ENCODE measurements at places on chromosomes 6 and 20. TPM values are rescaled to one million over a fixed set of nuclear protein-coding genes. Genes with fewer than 3 reads are reported as not detected.
A peak's percentile ranks its signal among the peaks of the same experiment; 100 is the strongest.

DNA sequence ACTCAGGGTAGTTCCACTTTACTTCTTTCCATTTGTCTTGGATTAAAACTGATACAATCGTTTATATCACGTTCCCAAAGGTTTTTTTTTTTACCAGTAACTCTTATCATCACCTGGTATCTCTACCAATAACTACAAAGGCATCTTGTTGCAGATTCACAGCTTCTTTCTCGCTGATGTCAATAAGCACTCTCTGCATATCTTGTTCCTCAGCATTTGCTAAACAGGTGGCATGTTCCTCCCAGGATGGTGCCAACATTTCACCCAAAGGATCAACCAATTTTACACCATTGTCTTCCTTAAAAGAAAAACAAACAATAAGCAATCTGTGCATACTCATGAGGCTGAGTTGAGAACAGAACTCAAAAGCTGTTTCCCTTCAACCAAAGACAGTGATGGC, 4.6 kb downstream of the PGM3 start:
- DNase-seq = no peak

DNA sequence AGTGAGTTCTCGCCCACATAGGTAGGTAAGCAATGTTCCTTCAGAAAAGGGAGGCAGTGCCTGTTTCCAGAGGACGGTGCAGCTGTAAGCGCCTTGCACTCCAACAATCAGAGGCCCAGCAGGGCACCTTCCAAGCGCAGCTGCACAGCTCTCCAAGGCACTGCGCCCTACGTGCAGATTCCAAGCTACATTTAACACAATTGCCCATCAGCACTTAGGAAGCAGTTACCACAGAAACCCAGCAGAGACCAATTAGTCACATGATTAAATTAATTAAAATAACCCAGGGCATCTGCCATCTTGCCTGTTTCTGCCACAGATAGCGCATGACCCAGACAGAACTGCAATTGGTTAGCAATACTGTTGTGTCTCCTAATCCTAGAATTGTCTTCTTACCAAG, 65.5 kb downstream of the SOBP start:
- DNase-seq = no peak

- no peak for DNase-seq
Observed at GRCh38 chr20:42134265-42135098, 516.3 kb upstream of the CHD6 start.

DNA sequence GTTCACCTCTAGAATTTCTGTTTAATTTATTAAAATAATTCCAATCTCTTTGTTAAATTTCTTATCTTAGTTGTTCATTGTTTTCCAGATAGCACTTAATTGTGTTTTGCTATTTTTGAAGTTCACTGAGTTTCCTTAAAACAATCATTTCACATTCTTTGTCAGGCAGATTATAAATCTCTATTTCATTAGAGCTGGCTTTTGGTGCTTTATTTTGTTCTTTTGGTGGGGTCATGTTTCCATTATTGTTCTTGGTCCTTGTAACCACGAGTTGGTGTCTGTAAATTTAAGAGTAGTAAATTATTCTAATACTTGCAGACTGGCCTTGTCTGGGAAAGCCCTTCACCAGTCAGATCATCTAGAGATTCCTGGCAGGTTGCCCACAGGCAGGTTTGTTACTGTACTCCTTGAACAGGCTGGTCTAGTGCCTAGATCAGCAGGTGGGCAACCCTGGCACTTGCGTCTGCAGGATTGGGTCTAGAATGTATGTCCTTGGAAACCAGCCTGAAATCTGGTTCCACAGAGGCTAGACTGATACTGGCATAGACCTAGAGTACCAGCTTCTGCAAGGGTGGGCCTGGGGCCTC, 110.4 kb downstream of the ADGB start:
- DNase-seq = no peak

C6orf15 gene
- not detected for total RNA-seq

- no peak for DNase-seq
Observed at GRCh38 chr20:60063048-60063451, 104.8 kb downstream of the CDH26 start.

GRCh38 chr6:125296471-125296870, 5.3 kb downstream of the HDDC2 start:
- no peak for DNase-seq

DNA sequence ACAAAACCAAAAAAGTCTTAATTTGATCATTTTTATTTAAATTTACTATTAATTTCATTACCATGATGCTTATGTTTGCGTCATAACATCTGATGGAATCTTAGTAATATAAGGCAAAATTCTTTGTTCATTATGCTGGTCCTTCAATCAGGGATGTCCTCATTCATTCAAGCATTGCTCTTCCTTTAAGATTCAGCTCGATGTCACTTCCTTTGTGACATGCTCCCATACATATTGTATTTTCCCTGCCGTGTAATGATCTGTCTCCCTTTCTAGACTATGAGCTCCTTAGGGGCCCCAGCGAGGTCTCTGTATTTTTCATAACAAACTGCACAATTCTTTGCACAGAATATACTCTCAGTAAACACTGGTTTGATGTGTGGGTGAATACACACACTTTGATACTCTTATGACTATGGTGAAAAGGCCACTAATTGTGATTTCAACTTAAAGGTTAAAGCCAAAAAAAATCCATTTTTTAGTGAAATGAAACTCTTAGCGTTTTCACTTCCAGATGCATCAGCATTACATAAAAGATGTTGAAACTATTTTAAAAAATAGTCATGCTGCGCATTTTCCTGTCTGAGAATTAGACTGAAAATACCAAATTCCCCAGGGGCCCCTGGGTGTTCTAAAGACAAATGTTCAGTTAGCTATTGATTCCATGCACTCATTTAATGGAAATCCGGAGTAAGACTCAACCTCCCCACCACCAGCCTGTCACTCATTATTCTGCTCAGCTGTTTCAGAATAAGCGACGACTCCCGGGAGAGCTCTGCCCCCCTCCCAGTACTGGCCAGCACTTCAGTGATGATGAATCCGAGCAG, 169.7 kb downstream of the ATXN1 start:
- DNase-seq = no peak

DNA sequence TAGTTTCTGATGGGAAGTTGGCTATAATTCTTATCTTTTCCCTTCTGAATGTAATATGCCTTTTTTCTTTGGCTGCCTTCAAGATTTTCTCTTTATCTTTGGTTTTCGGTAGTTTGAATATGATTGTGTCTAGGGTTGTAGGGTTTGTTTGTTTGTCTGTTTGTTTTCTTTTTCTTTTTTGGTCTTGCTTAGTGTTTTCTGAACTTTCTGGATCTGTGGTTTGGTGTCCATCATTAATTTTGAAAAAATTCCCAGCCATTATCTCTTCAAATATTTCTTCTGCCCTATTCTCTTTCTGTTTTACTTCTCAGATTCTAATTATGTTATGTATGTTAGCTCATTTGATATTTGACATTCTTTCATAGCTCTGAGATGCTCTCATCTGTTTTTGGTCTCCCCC, 79.4 kb downstream of the CHMP4B start:
- DNase-seq = no peak

DNA sequence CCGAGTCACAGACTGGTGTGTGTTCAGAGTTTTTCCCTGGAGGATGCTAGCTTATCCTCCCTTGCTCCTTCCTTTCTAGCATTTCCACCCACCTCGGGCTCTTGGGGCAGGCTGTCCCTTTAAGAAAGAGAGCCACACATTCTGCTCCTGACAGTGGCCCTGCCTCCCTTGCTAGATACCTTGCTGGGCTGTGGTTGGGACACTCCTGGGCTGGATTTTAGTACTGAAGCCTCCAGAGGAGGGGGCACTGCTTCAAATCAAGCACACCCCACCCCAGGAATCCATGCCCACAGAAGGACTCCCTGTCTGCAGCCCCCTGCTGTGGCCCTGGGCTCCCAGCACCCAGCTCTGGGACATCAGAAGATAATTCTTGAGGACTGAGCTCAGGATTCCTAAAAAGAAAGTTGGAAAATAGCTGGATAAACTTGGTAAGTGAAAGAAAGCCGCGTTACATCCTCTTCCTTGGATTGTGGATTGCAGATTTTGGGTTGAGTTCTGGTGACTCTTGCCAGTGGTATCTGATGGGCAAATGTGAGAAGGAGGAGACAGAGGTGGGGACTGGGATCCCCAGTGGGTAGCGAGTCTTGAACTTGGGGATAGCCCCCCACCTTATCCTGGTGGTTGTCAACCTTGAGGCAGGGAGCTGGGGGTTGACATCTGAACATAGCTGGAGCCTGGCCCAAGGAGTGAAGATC, 29.0 kb downstream of the DAAM2 start:
- DNase-seq = no peak

DNA sequence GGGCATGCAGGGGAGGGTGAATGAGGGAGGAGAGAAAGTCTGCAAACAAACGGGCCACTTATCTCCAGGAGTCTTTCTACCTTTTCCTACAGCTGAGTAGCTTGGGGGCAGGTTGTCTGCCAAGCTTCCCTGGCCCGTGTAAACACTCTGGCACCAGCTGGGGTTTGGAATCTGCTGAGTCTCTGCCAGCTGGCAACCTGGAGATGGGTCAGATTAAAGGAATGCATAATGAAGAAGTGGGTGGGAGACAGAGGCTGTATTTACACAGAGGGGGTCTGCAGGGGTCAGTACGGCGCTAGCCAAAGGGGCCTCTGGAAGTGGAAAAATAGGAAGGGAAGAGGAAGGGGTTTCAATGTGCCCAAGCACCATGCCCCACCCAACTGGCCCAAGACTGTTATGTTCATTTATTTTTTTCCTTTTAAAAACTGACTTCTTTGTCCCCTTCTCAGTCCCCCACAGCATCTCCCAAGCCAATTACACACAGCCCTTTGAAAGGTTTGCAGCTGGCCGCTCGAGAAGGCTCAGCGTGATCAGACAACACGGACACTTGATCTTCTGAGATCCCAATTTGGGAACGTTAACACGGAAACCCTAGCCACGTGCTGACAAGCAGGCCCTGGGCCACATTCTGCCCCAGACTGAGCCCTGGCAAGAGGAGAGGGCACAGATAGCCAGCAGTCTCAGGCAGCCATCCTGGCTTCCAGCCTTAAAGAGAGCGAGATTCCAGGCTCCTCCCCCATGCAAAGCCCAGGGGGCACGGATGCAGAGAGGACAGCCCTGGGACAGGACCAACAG, 25.2 kb downstream of the TRAM2 start:
- no peak for DNase-seq

SLC22A7 gene
- not detected for total RNA-seq

TRIM10 gene
- not detected for total RNA-seq

DNA sequence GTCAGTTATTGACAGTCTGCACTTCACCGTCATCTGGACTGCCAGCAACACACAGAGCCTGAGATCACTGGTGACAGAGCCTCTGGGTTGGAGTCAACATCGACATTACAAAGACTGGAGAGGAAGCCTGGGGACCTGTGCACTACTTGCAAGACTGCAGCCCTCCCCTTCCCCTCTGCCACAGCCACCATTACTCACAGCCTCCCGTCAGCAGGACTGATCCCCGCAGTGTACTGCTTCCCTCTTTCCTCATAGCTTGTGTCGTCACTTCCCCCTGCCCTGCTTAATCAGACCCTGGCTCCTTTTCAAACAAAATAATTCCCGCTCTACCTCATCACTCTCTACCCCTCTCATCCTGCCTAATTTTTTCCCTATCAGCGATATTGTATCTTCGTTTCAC, 235.5 kb upstream of the KCNQ5 start:
- no peak for DNase-seq

GRCh38 chr6:4265740-4266139, 130.4 kb upstream of the ECI2 start:
- DNase-seq = no peak

PACRG gene
- 21.3 TPM for total RNA-seq

- no peak for DNase-seq
Observed at GRCh38 chr6:30787954-30788353, 43.6 kb upstream of the IER3 start.

CLPSL1 gene
- not detected for total RNA-seq

- DNase-seq = no peak
Observed at GRCh38 chr6:137111296-137112066, 62.0 kb downstream of the IL22RA2 start.

HTR1E gene
- total RNA-seq = not detected

SALL4 gene
- total RNA-seq = not detected

GRCh38 chr20:31485450-31486339, 10.6 kb downstream of the REM1 start:
- DNase-seq = peak; percentile 84

QKI gene
- total RNA-seq = 366 TPM

DNA sequence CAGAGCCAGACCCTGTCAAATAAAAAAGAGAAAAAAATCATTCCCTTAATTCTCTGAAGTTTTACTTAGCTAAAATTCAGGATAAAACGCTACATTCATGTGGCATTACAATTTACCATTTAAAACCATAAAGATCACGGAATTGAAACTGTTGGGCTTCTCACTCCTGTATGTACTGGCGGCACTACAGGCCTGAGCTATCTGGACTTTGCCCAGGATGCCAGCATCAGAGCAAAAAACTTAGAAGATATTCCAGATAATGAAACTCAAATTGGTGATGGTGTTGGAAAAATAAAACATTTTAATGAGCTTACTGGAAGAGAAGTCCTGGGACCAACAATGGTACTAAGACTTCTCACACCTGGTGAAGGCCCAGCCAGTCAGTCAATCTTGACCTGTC, 14.2 kb downstream of the EPM2A start:
- no peak for DNase-seq

GRCh38 chr6:17884498-17885478, 102.6 kb downstream of the KIF13A start:
- DNase-seq = no peak

GRCh38 chr6:117547688-117548621, 54.4 kb downstream of the GOPC start:
- peak; percentile 75 for DNase-seq

PPDPF gene
- total RNA-seq = 138 TPM

- DNase-seq = no peak
Observed at GRCh38 chr6:26329763-26330511, 35.1 kb upstream of the BTN3A2 start.

DNA sequence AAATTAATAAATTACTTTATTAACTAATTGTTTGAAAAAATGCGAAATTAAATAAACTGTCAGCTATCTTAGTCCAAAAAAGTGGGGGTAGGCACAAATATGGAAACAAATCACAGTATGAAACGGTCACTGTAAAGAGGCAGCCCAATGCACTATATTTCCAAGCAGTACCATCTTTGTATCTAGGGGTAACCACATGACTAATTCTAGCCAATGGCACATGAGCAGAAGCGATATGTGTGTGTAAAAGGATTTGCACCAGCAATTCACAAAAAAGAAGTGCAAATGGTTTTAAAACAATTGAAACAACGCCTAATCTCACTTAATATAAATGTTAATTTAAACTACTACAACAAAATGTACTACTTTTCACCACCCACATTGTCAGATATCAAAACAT, 164.9 kb upstream of the PRND start:
- DNase-seq = no peak

Data from right atrium auricular region (tissue), 2 donors.